MV-4-11 (cell line): ENCODE measurements at places on chromosomes 1 and 21.

DNA sequence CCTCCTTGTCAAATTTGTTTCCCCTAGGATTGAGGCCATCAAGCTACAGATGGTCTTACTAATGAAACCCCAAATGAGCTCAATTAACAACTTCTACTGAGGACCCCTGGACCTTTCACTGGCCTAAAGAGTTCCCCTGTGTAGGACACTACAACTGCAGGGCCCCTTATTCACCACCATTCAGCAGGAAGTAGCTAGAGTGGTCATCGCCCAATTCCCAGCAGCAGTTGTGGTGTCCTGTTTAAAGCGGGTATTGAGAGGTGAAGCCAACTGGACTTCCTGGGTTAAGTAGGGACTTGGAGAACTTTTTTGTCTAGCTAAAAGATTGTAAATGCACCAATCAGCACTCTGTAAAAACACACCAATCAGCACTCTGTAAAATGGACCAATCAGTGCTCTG lies 1466.9 kb downstream of the KCNT2 start:
- DNase-seq: no peak

DNA sequence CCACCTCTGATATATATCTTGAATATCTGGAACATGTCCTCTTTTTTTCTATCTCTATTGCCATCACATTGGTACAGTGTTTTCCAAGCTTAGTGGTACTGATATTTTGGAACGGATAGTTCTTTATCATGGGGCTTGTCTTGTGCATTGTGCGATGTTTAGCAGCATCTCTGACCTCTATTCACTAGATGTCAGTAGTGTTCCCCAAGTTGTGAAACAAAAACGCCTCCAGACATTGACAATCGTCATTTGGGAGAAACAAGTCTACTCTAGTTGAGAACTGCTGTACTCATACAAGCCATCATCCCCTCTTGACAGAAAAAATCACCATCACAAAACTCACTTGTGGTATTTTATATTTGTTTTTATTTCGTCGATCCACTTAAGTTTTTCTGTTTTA lies 79.7 kb upstream of the CHODL start:
- no peak for DNase-seq

DNA sequence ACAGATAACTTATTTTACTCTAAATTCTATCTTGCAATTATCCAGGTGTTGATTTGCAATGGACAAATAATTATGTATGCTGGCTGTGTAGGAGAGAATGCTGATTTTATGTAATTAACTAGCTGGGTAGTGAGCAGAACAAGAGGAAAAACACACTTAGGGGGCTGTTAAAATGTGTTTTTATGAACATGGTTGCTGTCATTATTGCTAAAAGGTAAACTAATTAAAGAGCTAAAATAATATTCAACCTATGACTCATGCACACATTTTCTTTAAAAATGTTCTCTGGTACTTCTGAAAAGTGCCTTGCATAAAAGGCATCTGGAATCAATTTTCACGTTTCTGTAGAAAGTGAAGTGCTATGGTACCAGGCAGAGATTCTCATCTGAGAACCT lies 192.8 kb upstream of the C8B start:
- DNase-seq: no peak

- no peak for DNase-seq
Measured at GRCh38 chr1:92538413-92539061, 51.8 kb upstream of the GFI1 start.

DNA sequence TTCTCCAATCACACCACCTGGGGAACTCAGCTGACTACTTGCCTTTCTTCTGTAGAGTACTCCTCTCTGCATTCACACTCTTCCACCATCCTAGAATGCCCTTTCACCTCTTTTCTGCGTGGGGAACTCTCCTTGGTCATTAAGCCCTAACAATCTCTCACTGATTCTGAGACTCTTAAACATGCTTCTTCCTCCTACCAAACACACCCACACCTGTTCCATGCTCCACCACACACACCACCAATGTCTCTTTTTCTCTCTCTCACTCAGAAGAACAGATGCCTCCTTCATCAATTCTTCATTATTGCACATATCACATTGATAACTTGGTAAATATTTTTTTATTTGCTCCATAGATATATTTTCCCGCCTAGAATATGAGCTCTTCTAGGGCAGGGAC lies 53.6 kb downstream of the WARS2 start:
- no peak for DNase-seq

GRCh38 chr1:1858382-1859086 lies 32.4 kb downstream of the GNB1 start:
- DNase-seq: no peak

- DNase-seq: no peak
Measured at GRCh38 chr1:184827600-184828368, 73.1 kb upstream of the EDEM3 start.

GRCh38 chr1:30706528-30706927 lies 16.9 kb downstream of the MATN1 start:
- DNase-seq: no peak

- DNase-seq: no peak
Measured at GRCh38 chr1:155940993-155941844, at the start of gene RXFP4. RXFP4 (plus strand) TSS chr1:155941638; CDS start chr1:155941710, 72 bp downstream.

- no peak for DNase-seq
Measured at GRCh38 chr1:246147524-246148461, 359.3 kb downstream of the SMYD3 start.

- no peak for DNase-seq
Measured at GRCh38 chr1:152449661-152450060, 35.6 kb upstream of the CRNN start.

GRCh38 chr1:212549503-212550017 lies 59.0 kb upstream of the ATF3 start:
- no peak for DNase-seq

DNA sequence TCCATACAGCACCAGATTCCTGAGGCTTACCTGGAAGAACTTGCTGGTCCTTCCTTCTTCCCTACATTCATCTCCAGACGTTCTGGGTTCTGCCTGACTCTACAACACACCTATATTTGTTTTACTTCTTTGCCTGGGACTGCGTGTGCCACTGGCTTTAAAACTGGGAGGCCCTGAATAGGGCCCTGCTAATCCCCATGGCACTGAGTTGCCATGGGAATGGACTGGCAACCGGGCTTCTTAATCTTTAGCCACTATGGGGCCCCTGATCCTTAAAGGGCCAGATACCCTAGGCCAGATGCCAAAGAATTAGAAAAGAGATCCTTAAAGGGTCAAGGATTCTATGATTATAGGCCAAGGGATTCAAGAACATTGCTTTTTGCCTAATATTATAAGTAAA lies 24.4 kb upstream of the CADM3 start:
- DNase-seq: no peak

GRCh38 chr1:208540724-208541123 lies 296.5 kb upstream of the PLXNA2 start:
- DNase-seq: no peak

- peak; percentile 77 for DNase-seq
Measured at GRCh38 chr1:24540906-24541710, 14.8 kb upstream of the NCMAP start.

DNA sequence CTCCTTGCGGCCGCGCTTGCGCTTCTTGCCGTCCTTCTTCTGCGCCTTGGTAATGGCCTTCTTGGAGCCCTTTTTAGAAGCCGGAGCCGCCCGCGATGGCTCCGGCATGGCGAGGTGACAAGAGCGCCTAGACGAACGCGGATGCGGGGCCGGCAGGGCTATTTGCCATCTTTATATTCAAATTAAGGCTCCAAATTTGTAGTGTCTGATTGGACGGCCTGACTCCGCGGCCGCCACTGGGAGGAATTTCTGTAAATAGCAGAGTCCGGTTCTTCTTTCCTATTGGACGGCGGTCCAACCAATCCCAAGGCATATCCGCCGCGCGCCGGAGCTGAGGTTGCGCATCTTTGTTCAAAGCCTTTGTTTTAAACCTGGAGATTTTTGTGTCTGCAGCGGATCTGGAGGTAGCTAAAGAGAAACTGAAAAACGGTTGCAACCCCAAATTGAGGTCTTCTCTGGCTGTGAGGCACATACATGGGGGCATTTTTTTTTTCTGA lies 22.6 kb upstream of the RNF187 start:
- DNase-seq: no peak

DNA sequence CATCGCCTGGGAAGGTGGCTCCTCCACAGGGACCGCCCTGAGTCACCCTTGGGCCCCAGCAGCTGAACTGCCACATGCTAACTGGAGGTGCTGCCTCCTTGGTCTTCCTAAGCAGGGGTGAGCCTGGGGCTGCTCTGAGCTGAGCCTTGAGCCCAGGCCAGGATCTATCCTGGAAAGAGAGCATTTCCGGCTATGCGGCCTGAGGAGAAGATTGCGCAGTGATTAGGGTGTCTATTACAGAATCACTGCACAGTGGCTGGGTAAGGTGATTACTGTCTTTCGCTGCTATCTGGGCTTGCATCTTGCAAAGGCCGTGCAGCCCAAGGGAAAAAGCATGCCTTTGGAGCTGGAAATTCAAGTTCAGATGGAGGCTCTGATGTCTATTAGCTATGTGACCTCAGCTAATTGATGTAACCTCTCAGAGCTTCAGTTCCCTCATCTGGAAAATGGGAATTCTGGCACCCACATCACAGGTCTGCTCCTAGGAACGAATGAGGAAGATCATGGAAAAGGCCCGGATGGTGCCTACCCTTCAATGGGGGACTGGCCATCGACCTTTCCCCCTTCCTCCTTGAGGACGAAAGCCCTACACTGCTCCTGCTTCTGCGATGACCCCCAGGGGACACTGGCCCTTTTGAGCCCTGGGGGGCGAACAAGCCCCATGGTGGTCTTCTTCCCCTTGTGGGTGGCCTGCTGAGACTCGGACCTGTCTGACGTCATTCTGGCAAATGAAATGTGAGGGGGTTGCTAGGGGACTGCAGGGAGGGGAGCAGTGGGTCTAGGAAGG lies 38.0 kb downstream of the GPR161 start:
- no peak for DNase-seq

DNA sequence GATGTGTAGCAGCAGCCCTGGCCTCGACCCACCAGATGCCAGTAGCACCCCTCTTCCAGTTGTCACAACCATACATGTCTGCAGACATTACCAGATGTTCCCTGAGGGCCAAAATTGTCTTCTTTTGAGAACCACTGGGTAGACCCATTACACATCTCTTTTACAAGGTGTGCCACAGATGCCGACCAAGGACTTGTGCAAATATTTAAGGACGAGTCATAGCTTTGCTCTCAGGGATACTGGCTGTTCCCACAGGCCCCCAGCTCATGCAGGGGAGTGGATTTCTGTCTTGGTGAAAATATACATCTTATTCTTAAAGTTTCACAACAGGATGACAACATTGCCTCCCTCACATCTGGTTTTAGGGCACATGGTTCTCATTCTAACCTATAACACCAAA lies 59.4 kb upstream of the ZBTB18 start:
- no peak for DNase-seq

GRCh38 chr1:113266788-113267187 lies 123.5 kb upstream of the MAGI3 start:
- DNase-seq: no peak

DNA sequence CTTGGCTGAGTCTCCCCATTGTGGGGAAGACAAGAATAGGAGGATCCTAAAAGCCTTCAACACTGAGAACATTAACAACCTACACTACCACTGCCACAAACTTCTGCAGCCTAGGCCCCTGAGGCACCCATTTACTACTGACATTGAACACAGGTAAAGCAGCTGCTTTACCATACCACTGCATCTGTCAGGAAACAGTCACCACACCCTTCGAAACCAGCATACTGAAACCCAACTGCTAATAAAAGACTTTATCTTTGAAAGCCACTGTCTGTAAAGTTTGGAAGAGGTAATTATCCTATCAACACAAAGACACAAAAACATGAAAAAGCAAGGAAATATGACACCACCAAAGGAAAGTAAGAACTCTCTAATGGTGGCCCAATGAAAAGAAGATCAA lies 7.4 kb downstream of the IFNAR1 start:
- DNase-seq: no peak

GRCh38 chr21:34205811-34206571 lies 132.6 kb downstream of the MRPS6 start:
- peak; percentile 70 for DNase-seq

DNA sequence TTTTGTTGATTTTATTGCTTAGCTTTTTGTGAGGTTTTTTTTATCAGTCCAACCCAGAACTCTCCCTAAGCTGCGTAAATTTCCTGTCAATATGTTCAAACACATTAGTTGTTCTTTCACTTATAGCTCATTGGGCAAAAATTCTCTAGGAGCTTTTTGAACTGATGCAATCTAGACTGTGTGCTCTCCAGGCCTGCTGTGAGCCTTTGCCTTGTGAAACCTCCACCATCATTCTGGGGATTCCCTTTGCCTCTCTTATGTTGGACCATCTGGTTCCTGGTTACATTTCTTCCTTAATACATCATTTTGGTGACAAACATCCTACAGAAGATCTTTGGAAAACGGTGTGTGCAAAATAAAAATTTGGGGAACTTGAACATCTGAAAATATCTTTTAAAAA lies 247.2 kb downstream of the LRRC7 start:
- DNase-seq: no peak

GRCh38 chr1:96510391-96510790 lies 211.2 kb upstream of the PTBP2 start:
- DNase-seq: no peak

- no peak for DNase-seq
Measured at GRCh38 chr1:202122639-202123335, at the start of gene GPR37L1. GPR37L1 (plus strand) TSS chr1:202122917; CDS start chr1:202122964, 47 bp downstream.

DNA sequence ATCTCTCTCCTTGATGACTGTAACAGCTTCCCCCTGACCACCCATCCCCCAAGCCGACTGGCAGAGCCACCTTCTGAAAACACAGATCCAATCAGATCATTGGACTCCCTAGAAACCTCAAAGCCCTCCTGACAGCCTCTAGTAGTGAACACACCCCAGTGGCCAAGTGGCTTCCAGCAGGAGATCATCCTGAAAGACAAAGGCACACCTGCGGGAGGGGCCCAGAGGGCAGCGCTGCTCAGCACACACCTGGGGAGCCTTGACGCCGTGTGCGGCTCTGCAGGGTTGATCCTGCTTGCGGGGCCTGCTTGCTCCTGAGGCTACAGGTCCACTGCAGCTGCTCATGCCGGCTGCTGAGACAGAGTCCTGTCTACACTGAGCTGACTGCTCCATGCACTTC lies 41.5 kb downstream of the SLC66A1 start:
- no peak for DNase-seq

- no peak for DNase-seq
Measured at GRCh38 chr1:1540090-1540817, at the start of gene TMEM240. TMEM240 (minus strand) TSS chr1:1540624; CDS start chr1:1540346, 278 bp downstream.

DNA sequence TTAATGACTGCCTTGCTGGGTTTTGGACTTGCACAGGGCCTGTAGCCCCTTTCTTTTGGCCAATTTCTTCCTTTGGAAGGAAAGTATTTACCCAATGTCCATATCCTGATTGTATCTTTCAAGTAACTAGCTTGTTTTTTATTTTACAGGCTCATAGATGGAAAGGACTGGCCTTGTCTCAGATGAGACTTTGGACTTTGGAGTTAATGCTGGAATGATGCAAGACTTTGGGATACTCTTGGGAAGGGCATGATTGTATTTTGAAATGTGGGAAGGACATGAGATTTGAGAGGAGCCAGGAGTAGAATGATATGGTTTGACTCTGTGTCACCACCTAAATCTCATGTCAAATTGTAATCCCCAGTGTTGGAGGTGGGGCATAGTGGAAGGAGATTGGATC lies 140.1 kb downstream of the C1orf94 start:
- no peak for DNase-seq

GRCh38 chr1:58409336-58409735 lies 137.2 kb downstream of the OMA1 start:
- DNase-seq: no peak
